Activated CD8-positive, alpha-beta T cell treated with anti-CD3 and anti-CD28 coated beads, Interleukin-2, amount 10 ng/mL, durations not matched to agents 7 days and 5 days (primary cell): ENCODE measurements at places on chromosomes 2 and 18.

- DNase-seq: no peak
Observed at GRCh38 chr2:232354069-232354468, 24.5 kb upstream of the ALPP start.

DNA sequence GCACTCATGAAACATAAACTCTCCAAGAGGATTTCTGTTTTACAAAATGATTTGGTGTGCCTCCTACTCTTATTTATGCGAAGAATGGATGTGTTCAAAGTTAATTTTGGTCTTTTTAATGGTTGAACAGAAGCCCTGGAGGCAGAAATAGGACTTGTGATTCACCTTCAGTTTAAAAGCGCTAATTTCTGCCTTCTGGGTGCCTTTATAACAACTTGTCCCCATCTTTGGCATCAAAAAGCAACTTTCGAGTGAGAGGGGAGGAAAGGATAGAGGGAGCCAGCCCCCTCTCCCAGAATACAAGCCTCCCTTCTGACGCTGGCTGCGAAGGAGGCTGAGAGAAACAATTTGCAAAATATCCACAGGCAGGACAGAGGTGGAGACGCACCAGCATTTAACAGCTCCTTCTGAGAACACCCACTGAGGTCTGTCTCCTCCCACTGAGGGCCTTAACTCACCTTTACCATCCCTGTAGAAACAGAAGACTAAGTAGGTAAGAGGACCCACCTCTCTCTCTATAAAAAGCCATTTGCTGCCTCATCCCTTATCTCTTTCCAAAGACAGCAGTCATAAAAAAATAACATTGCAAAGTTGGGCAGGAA lies 24.3 kb upstream of the BCL11A start:
- DNase-seq: no peak

GRCh38 chr2:88538362-88538917 lies 85.9 kb upstream of the FOXI3 start:
- DNase-seq: no peak

GRCh38 chr2:61854564-61855317 lies 881 bp upstream of the FAM161A start:
- peak; percentile 96 for DNase-seq

- DNase-seq: no peak
Observed at GRCh38 chr2:55985406-55985805, 61.8 kb upstream of the EFEMP1 start.

DNA sequence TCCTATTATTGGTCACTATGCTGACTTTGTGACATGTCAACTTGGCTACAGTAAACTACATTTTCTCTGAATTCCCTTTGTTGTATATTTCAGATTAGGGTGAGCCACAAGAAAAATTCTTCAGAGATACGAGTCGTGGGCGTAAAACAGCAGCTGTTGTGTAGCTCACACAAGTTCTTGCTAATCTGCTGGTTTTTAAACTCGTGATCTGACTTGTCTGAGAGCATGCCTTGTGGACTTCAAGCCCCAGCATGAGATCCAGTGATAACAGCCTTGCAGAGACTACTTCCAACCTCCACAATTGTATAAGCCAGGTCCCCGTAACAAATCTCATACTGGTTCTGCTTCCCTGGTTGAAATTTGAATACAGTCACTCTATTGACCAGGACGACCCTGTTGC lies 259.8 kb upstream of the LYPD1 start:
- DNase-seq: no peak

GRCh38 chr2:200307724-200308545 lies 1.4 kb downstream of the SPATS2L start:
- peak; percentile 46 for DNase-seq

DNA sequence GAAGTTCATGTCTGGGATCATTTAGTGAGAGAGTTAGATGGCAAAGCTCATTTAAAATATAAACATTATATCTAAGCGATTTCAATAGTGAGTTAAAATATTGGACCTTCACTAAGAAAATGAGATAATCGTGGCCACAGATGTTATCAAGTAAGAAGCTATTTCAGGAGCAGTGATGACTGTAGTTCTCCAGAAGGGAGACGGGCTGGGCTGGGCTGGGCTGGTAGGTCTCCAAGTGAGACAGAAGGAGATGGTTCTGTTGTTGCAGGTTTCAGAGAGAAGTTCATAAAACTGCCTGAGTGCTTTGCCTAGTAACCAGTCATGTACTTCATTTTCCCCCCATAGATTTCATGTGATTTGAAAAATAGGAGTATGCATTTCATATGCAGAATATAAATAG lies 130.1 kb upstream of the DAPL1 start:
- DNase-seq: no peak

DNA sequence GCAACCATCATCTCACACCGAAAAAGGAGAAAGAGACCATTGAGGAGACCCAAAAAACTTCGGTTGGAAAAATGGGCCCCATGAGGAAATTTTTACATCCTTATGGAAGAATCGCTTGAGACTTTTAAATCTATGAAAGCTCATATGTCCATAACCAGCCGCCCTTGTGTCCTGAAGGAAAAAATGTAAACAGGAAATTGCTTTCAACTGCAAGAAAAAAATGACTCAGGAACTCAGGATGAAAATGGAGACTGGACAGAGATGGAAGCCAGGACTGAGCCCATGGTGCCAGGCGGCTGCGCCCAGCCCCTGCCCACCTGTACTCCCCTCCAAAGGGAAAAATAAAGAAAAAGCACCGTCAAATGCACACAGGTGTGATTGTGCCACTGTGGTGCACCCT lies 81.5 kb upstream of the SLC66A3 start:
- DNase-seq: no peak

DNA sequence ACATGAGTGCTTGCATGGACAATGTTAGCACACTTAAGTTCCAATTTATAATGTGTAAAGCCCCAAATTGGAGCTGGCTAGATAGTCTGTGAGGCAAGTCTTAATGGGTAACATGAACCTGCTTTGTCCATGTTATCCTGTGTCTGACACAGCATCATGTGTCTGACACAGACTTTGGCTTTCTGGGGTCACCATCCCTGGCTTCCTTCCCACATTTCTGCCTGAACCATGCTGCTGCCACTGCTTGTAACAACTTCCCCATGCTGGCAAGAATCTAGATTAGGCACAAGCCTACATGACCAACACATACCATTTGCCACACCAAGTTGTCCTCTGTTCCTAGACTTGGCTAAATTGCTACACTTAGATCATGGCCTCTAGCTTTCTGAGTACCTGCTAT lies 49.8 kb upstream of the ZBTB7C start:
- no peak for DNase-seq

DNA sequence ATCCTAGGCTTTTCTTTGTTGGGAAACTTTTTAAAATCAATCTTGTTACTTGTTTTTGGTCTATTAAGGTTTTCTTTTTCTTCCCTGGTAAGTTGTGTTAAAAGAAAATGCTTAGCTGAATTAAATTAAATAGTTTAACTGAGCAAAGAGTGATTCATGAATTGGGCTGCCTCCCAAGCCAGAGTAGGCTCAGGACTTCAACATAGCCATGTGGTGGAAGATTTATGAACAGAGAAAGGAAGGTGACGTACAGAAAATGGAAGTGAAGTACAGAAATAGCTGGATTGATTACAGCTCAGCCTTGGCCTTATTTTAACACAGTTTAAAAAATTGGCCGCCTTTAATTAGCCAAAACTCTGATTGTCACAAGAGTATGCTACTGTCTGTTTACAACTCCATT lies 27.9 kb upstream of the GALNT5 start:
- DNase-seq: no peak

DNA sequence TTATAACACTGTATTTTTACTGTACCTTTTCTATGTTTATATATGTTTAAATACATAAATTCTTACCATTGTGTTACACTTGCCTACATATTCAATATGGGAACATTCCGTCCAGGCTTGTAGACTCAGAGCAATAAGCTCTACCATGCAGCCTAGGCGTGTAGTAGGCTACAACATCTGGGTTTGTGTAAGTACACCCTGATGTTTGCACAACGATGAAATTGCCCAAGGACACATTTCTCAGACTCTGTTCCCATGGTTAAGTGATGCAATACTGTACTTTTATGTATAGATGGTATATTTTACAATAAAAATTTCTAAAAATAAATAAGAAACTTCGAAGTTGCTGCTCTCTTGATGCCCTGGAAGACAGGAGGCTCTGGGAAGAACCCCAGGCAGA lies 38.4 kb downstream of the YPEL5 start:
- no peak for DNase-seq

GRCh38 chr2:118519511-118519910 lies 327.9 kb downstream of the EN1 start:
- DNase-seq: no peak

- no peak for DNase-seq
Observed at GRCh38 chr2:60934165-60934722, 52.9 kb downstream of the REL start.

DNA sequence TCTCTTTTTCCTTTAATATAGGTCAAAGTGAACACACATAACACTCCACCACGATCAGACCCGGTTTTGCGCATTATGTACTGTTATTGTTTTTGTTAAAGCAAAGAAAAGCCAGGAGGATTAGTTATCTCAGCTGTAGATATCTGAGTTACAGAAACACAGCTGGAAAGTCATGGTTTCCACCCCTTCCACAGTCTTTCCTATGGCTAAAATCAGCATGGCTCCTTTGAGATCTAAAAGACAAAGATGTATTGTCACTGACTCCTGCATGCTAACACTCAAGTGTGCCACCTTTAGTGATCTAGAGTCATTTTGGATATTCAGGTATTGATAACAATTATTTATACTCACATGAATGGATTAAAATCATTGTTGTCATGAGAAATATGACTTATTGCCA lies 260.0 kb downstream of the FIGN start:
- DNase-seq: no peak

DNA sequence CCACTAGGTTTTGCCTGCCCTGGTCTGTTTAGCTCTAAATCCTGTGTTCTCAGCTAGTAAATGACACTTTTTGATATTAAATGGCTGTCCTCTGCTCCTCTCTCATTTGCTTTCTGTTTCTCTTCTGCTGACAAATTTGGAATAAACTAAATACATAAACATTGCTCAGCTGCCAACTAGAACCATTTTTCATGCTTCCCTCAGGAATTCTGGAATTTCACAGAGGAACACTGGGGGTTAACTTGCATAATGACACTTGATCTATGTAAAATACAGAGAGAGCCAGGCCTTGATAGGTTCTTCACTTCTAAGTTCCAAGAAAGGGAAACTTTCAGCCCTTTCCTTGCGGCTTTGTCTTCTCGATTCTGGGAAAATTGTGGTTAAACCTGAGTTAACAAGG lies 450.6 kb upstream of the ST6GAL2 start:
- DNase-seq: no peak

DNA sequence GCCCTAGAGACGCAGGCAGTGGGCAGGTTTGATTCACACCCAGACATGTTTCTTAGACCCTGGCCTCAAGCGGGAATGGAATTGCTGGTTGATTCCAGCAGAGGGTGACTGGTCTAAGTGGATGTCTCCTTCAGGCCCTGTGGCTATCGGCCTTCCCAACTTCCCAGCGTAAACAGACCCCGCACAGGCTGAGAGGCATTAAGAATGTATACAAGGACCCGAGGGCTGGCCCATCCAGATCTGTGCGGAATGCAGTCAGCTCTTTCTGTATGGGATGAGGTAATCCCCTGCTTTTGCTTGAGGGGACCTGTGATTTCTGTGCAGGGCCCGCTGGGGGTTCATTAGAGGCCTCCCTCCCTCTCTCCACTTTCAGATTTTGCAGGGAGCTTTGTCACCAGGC lies 6.5 kb downstream of the ACKR3 start:
- no peak for DNase-seq

DNA sequence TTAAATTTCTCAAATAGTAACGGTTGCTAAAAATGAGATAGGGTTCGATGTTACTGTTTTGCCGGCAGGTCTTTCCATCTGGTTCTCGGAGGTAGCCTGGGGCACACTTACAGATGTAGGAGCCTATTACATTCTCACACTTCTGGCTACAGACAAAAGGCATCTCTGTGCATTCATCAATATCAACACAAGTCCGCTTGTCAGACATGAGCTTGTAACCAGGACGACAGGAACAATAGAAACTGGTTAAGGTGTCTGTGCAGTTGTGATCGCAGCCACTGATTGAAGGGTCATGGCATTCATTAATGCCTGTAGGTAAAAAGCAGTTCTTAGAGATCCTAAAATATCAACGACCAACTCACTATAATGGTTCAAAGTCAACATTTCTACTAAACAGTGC lies 116.3 kb downstream of the DHRS9 start:
- no peak for DNase-seq

- no peak for DNase-seq
Observed at GRCh38 chr2:5766561-5766960, 74.4 kb downstream of the SOX11 start.

DNA sequence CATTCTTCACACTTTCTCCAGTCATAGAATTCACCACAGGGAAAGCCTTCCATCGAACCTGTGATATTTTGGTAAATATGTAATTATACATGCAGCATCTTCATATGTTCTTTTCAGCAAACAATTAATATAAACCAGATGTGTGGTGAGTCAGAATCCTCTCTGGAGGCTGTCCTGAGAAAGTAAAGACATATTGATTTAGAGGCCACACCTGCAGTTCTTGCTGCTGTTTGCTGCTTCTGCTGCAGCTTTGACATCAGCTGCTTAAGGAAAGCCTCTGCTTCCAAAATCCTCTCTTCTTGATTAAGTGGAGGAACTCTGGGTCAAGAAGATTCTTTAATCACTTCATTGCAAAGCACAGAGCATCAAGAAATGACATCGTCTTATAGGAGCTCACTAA lies 568.8 kb upstream of the ZEB2 start:
- DNase-seq: no peak

DNA sequence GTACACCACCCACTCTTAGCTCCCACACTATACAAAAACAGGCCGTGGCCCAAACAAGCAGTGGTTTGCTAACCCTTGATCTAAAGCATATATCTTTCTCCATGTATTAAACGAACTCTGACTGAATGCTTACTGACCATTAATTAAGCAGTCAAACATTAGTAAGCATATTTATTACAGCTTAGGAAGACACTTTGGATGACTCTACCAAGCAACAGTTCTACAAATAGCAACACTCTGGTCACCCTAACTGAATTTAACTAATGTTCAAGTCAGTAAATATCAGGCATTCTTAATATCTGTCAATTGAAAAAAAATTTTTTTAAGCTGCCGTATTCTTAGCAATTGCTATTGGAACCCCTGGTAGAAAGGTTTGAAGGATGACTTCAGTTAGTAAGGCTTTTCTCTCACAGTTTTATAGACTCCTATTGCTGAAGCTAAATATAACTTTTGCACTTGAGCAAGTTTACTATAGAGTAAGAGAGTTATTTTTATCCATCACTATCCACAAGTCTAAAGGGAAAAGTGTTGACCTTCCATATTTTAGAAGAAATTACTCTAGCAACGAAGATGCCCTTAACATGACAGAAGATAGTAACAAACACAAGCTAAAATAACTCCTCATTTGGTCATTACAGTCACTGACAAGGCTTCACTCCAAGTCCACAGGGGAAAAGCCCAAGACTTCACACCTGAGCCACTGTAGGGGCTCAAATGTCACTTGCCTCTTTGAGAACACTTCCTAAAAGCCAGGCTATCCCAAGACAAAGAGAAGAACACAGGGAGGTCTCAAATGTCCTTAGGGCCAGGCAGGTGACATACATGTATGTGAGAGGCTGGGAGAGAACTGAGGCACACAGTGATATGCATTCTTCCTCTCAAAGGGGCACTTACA lies 74.4 kb downstream of the RTN4 start:
- no peak for DNase-seq

- DNase-seq: no peak
Observed at GRCh38 chr18:38454764-38455469, 889.3 kb upstream of the CELF4 start.
